ENCODE measurements at places on chromosomes 7 and 10.

GRCh38 chr7:46568420-46569132 lies 647.5 kb upstream of the IGFBP3 start:
- DNase-seq = no peak

DNA sequence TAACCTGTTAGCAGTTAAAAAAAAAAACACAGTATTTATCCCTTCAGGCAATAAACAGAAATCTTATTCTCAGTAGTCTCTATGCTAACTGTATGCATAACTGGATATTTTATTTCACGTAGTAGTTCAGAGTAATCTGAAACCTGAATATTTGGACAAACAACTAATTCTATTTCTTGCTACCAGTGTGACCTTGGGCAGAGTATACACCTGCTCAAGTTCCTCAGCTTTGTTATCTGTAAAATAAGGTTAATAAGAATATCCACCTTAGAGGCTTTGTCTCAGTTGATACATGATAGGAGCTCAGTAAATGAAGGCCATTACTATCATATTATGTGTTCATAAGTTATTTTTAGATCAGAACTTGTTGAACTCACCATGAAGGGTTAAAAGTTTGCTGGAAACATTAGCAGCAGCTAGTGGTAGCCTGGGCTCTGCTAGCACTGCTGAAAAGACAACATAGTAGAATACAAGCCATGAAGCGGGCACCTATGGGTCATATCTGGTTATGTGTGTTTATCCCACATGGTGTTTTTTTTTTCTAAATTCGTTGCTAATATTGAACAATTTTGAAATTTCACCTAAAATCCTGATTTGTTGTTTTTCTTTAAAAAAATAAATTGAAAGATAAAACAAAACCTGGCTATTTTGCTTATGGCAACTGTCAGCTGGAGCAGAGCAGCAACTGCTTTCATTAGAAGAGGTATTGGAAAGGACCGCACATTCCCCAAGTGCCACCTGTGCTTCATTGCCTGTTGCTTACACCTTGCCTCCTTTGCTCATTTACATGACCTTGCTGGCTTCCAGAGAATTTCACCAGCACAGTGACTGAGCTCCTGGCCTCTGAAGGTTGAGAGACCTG lies 303.0 kb downstream of the PRKG1 start:
- no peak for DNase-seq

DNA sequence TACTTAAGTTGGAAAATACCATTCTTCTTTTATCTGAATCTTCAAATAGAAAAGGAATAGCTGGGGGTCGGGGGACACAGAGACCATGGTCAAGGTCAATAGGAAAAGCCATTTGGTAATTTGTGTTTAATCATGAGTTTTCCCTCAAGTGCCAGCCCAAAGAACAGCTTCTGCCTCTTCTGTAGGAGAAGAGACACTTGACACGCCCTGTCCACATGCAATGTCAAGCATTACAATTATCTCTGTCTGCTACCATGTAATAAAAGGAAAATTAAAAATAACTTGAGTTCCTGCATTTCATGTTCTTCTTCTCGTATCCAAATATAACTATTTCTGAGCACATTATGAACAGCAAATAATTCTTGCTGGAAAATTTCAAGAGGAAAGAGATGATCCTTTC lies 241.7 kb downstream of the IPMK start:
- DNase-seq = no peak

DNA sequence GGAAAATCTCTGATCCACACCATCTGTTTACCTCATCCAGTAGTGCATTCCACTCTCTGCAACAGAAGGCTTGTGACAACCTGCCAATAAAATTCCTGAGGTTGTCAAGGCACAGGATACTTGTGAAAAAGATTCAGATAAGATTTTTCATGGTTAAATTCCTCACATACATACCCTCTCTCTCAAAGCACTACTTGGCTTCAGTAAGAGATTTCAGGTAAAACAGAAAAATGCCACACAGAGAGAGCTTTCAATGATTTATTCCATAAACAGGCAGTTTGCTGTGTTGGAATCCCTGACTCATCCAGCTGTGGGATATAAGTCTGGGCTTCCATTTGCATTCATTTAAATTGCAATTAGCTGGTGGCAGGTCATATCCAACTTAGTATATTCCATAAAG lies 99.7 kb upstream of the CAV2 start:
- DNase-seq = no peak

GRCh38 chr7:80540836-80541235 lies 29.0 kb upstream of the GNAT3 start:
- DNase-seq = no peak

GRCh38 chr7:135957627-135958026 lies 19.5 kb downstream of the MTPN start:
- DNase-seq = no peak
